ENCODE measurements at places on chromosomes 1 and 21.

GRCh38 chr1:216181590-216181989 is 241.7 kb downstream of the USH2A start:
- no peak for DNase-seq

- no peak for DNase-seq
Measured at GRCh38 chr1:38291906-38292521, 245.4 kb upstream of the POU3F1 start.

- DNase-seq: no peak
Measured at GRCh38 chr1:66371233-66372005, 162.5 kb upstream of the SGIP1 start.

- no peak for DNase-seq
Measured at GRCh38 chr1:87243573-87243972, 85.1 kb upstream of the LMO4 start.

DNA sequence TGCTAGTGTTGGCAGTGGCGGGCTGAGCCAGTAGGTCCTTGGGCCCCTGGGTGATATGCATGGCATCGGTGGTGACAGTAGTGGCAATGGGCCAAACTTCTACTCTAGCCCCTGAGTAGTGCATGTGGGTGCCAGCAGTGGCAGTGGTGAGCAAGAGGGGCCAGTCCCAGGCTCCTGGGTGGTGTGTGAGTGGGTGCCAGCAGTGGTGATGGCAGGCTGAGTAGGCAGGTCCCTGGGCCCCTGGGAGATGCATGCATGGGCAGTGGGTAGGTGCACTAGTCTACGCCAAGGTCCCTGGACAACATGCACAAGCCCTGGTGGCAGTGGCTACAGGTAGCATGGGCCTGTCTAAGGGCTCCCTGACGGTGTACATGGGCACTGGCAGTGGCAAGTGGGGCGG is 24.6 kb upstream of the TTC22 start:
- DNase-seq: no peak

GRCh38 chr1:41830726-41831125 is 88.0 kb downstream of the HIVEP3 start:
- no peak for DNase-seq

DNA sequence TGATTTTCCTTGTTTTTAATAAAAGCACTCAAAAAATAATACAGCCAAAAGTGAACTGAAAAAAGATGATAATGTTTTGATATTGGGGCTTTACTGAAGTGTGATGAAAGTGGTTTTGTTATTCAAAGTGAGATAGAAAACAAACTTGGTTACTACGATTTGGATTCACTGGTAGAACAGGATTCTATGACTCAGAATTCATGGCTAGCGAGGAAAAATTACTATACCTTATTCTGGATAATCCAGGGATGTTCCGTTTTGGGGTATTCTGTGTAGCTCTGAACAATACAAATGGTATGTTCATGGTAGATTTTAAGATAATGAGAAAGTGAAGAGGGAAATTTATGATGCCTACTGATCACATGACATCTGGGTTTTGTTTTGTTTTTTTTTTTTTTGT is 117.7 kb downstream of the NRDC start:
- DNase-seq: no peak

- DNase-seq: no peak
Measured at GRCh38 chr1:201125019-201125418, 2.0 kb downstream of the ASCL5 start.

- DNase-seq: no peak
Measured at GRCh38 chr1:177383715-177384114, 213.0 kb downstream of the BRINP2 start.

DNA sequence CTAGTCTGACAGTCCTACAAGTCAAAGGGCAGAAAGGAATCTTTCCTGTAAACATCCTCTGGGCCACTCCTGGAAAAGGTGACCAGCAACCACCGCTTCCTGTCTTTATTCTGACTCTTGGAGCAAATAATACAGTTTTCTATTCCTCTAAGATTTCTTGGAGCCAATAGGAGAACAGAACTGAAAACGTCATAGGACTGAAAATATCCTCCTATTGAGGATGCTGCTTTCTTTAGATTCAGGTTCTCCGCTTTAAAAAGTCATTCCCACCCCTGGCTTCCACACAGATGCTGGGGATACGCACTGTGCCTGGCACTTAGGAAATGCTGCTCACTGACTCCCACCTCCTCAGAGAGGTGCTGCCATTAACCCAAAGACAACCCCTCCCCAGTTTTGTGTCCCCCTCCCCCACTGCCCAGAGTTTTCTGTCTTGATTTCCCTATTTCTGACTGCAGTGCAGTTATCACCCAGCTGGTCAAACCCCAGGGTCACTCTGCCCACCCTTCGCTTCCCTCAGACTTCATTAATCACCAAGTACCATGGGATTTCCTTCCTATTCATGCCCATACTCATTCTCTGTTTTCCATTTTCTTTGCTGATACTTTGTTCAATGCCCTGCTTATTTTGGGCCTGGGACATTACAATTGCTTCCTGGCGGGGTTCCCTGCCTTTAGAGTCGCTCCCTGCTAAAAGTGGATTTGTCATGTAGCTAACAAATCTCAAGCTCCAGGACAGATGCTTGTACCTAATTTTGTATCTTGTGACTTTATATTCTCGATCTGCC is 82.1 kb upstream of the ARHGAP29 start:
- no peak for DNase-seq

DNA sequence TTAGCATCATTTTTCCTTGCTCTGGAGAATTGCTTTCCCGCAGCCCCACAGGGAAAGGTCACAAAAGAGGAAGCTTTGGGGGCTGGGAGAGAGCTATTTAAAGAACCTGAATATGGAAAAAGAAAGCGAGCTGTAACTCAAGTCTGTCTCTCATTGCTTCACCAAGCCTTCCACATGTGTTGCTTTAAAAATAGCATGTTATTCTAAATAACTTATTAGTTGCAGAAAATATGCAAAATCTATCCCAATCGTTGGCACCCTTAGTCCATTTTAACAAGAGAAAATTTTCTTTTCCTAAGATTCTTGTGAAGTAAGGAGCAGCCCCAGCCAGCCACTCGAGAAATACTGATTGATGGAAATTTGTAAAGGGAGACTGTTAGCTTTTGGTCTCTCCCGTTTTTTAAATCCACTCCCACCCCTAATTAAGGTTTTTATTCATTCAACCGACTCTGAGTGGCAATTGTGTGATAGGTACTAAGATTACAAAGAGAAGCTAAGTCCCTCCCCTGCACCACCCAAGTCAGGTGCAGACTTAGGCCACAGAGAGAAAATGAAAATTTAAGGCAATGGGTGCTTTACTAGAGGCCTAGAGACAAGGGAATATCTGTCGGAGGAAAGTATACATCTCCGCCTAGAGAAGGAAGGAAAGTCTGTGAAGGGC is 802 bp downstream of the CYP4X1 start:
- DNase-seq: no peak

GRCh38 chr1:17946434-17946833 is 161.2 kb upstream of the IGSF21 start:
- no peak for DNase-seq

GRCh38 chr21:14115646-14116045 is 95.1 kb downstream of the LIPI start:
- no peak for DNase-seq

DNA sequence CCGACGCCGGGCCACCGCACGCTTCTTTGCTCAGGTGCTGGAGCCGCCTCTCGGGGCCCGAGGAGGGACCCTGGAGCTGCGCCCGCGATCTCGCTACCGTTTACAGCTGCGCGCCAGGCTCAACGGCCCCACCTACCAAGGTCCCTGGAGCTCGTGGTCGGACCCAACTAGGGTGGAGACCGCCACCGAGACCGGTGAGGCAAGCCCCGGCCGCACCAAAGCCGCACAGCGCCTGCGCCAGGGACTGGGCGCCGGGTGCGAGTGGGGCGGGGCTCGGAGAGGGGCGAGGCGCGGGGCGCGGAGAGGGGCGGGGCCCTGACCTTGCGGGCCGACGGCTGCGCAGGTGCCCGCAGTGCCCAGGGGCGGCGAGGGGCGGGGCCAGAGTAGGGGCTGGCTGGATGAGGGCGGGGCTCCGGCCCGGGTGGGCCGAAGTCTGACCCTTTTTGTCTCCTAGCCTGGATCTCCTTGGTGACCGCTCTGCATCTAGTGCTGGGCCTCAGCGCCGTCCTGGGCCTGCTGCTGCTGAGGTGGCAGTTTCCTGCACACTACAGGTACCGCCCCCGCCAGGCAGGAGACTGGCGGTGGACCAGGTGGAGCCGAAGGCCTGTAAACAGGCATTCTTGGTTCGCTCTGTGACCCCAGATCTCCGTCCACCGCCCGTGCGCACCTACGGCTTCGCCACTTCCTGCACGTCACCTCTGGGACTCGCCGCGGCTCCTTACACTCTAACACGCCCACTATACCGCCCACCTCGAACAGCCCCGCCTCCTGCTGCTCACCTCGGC is 9.8 kb upstream of the CDC20 start:
- no peak for DNase-seq

GRCh38 chr21:39483917-39484316 is 32.1 kb downstream of the SH3BGR start:
- no peak for DNase-seq

GRCh38 chr1:175878775-175879174 is 135.4 kb upstream of the TNR start:
- no peak for DNase-seq

DNA sequence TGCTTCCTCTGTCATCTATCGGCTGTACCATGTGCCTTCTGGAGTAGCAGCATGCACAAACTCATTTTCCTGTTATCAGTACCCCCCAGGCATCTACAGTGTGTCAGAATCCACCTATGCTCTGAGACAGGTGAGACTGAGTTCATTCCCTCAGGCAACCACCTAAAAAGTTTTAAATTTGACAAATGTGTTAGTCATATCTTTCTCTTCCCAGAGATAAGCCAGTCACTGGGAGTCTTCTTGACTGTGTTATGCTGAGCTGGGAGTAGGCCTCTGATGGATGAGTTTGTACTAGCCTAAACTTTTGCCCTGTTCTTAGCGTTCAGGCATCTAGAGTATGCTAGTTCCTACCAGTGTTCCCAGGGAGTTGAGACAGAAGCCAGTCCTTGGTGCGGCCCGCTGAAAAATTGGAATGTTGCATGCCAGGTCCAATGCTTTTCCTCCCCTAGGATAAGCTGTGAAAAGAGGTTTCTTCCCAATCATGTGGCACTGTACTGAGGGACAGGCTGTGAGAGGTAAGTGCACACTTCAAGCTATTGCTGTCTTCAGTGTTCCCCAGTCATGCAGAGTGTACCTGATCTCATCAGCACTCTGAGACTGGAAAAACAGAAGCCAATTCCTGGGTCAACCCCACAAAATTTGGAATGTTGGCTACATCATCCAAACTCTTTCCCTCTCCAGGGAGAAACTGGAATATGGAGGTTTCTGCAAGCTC is 1202.3 kb downstream of the NCAM2 start:
- no peak for DNase-seq

DNA sequence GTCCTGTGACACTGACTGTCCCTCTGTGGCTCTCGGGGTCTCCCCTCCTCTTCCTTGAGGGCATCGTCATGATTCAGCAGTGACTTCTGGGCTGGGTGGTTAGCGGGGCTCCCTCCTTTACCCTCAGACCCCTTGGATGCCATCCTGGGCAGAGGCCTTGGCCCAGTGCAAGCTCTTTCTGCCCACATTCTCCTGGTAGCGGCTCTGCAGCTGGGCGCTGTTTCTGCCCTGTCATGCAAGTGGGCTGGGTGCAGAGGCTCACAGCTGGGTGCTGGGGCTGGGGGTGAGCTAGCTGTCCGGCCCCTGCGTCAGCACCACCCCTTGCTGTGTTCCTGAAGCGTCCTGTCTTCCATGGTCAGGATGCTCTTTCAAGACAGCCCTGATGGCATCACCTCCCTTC is 158.5 kb downstream of the PCBP3 start:
- DNase-seq: no peak

DNA sequence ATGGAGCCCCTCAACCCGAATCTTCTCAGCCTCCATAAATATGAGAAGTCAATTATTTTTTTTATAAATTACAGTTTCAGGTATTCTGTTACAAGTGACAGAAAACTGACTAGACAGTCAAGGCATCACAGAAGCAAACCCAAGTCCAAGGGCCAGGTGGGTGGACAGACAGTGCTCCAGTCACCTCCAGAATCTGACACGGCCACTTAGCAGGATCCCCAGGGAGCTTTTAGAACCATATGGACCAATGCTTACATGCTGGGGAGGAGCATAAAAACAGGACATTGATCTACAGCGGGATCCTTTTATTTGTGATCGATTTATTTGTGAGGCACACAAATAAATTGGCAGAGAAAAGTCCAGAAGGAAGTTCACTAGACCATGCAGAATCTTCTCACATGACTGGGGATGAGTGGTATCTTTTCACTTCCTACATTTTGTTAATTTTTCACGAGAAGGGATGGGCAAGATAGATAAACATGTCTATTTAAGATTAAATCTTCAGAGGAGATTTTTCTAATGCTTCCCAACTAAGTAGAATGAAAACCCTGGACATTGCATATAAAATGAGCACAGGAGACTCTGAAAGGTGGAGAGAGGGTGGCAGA is 15.0 kb downstream of the ZNF496 start:
- DNase-seq: no peak

DNA sequence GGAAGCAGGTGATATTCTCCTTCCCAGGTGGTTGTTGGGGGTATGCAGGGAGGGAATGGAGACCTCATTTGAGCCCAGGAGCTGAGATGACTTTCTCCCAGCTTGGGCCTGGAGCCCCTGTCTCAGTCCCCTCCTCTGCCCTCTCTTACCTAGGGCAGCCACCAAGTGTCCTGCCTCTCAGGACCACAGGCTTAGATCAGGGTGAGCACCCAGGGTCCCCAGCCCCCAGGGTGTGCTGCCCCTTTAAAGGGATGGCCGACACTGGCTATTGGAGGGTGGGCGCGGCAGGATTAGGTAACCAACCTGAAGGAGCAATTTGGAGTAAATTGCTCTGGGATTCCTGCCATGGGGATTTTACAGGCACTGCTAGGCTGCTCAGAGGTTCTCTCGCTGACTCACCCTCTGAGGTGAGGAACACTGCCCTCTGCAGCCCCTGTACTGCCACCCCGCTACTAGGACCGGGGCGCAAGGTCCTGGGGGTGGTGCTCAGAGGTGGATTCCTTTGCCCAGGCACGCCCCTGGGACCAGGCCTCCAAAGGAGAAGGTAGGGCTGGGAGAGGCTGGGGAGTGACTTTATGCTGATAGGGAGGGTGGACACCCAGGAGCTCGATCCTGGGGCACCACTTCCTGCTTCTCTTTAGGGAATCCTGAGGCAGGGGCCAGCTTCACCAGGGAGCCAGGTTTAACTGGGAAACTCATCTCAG is 1.5 kb downstream of the RPS6KA1 start:
- DNase-seq: no peak

DNA sequence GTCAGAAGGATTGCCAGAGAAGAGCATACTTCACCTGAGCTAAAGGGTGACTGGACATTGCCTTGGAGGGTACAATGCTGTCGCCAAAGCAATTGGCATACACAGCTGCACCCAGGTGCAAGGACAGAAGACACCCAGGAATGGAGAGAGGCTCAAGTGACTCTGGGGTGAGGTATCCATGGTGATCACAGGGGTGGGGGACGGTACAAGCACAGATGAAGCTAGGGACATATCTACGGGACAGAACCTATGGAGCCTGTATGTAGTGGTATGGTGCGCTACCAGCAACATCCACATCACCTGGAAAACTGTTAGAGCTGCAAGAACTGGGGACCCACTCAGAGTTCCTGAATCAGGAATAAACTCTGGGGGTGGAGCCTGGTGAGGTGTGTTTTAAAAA is 286.1 kb downstream of the PCP4 start:
- DNase-seq: no peak
